Uterus (tissue), 4 donors: ENCODE measurements at places on chromosomes 4 and X. TPM values are rescaled to one million over a fixed set of nuclear protein-coding genes. Genes with fewer than 3 reads are reported as not detected.
A peak's percentile ranks its signal among the peaks of the same experiment; 100 is the strongest.

DNA sequence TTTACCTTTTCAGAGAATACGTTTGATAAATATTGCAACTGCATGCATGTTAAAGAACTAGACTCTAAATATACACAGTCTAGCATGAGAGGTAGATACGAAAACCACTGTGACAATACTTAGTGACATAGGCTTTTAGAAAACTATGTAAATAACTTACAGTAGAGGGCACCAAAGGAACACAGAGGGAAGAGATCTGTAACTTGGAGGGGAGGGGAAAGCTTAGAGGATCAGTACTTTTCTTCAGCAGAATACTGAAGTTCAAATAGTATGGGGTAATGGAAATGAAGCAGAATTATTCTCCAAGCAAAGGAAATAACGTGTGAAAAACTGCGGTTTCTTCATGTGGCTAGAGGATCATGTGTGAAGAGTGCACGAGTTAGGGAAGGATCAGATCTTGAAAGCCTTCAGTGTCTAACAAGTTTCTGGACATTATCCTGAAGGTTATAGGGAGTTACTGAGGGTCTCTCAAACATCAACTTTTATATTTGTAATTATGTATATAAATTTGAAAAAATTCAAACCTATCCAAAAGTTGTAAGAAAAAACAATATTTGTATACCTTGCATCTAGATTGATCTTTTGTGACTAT is 264.3 kb downstream of the NPFFR2 start:
- DNase-seq, result no peak

GRCh38 chr4:24896056-24896455 is 16.8 kb downstream of the CCDC149 start:
- DNase-seq, result no peak

- DNase-seq, result no peak
These were observed 12.7 kb upstream of the ABLIM2 start for GRCh38 chr4:8171266-8171665.

DNA sequence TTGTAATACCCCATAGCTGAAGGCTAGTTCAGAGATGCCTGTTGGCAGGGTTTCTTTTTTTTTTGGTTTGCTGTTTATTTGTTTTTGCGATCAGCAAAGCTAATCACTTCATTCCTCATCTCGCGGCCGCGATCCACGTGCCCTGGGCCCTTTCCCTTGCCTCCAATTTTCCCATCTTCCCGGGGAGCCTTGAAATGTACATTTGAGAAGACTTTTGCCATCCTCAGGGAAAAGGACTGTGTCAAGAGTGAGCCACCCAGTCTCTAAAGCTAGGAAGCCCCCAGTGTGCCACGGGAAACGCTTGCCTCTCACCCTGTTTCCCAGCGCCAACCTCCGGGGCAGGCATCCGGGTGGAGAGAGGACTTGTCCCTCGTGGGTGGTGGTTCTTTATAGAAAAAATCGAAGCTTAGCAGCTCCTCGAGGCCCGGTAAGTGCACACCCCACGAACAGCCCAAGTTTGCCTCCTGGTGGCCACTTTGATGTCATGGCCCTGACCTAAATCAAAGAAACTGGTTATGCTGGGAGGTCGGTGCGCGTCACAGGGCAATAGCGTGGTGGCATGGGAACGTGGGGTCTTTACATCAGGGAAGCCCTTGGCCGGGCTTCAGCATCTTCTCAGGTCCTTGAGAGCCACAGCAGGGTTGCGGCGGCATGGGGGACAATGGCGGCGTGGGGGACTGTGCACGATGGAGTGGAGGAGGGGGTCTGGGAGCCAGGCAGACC is 42.0 kb downstream of the MAP7D3 start:
- peak; percentile 63 for DNase-seq

DNA sequence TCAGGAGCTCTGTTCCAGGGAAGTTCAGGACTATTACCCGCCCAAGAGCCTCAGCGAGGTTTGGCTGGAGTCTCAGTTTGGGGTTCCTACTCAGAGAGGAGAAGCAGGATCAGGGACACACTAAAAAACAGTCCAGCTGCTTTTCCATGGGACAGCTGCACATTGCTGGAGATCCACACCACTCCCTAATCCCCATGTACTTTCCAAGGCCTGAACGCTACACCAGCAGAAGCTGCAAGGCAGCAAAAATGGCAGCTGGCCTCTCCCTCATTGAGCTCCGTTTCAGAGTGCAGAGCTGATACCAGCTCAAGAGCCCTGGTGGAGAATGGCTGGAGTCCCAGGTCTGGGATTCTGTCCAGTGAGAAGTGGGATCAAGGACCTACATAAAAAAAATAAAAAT is 551.2 kb upstream of the PABPC5 start:
- no peak for DNase-seq

DNA sequence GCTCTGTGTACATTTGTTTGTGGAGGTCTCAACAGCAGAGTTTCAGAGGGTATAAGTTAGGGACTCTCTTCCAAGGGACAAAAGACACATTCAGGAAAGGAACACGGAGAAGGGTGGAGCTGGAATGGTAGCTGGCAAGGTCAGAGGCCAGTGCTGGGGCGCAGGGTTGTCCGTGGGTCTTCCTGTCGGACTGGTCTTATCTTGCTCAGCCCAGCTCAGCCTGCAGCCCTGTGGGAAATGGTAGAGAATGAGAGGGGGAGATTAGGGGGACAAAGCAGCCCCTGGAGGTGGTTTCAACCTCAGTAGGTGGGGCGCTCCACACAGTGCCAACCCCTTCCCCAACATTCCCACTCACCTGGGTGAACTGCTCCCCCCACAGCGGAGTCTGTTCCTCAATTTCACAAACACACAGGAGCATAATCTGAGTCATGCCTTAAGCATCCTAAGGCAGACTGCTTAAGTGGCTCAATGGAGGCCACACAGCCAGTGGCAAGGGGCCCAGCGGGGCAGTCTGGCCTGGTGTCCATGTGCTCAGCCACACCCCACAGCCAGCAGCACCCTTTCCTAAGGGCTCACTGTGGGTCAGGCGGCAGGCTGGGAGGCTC is 6.9 kb upstream of the HDAC6 start:
- DNase-seq, result no peak

GRCh38 chrX:123175366-123176122 is 8.5 kb upstream of the GRIA3 start:
- no peak for DNase-seq

DNA sequence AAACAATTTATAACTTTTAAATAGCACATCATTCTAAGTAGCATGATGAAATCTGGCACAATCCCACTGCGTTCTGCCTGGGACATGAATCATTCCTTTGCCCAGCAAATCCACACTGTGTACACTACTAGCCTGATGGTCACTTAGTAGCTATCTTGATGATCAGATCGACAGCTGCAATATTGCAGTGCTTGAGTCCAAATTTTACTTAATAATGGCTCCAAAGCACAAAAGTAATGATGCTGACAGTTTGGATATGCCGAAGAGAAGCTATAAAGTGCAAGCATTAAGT is 86.6 kb upstream of the NPNT start:
- DNase-seq, result no peak

GRCh38 chr4:158192439-158193158 is 17.7 kb upstream of the TMEM144 start:
- DNase-seq, result no peak

- DNase-seq, result no peak
These were observed 2.9 kb upstream of the HAND2 start for GRCh38 chr4:173532725-173533511.

DNA sequence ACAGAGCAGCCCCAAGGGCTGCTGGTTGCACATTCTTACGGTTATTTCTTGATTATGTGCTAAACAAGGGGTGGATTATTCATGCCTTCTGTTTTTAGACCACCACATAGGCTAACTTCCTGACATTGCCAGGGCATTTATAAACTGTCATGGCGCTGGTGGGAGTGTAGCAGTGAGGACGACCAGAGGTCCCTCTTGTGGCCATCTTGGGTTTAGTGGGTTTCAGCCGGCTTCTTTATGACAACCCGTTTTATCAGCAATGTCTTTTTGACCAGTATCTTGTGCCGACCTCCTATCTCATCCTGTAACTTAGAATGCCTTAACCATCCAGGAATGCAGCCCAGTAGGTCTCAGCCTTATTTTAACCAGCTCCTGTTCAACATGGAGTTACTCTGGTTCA is 212.4 kb upstream of the GRID2 start:
- no peak for DNase-seq

- DNase-seq, result no peak
These were observed 88.3 kb downstream of the NRK start for GRCh38 chrX:105910563-105911105.

DNA sequence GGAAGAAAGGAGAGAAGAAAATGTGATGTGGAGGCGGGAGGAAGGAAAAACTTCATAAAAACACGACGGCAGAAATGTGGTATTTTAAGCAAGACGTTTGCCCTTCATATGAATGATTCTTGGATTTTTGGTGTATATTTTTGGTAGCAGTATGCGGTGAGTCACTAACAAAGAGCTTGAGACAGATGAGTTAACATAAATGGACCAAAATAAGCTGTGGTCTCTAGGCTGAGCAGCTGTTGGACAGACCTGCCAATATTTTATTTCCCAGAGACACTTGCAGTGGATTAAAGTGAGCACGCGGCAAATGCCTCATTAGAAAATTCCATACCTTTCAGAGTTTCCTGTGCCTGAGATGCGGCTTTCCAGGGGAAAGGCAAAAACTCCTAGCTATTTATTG is 43.1 kb upstream of the RPS6KA3 start:
- DNase-seq, result no peak

DNA sequence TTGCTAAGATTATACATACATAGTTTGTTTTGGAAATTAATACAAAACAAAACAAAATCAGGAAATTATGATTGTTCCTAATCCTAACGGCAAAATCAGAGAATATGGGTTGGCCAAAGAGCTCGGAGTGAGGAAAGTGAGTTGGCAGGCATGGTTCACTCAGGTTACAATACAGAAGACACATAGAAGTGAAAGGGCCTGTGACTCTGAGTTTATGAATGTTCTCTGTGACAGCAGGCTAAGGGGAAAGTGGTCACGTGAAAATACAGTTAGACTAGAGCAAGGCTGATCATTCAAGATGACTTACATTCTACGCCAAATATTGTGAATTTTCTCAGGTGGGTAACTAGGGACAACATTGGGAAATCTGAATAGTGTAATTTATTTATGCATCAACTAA is 1001.3 kb downstream of the CCSER1 start:
- no peak for DNase-seq

DNA sequence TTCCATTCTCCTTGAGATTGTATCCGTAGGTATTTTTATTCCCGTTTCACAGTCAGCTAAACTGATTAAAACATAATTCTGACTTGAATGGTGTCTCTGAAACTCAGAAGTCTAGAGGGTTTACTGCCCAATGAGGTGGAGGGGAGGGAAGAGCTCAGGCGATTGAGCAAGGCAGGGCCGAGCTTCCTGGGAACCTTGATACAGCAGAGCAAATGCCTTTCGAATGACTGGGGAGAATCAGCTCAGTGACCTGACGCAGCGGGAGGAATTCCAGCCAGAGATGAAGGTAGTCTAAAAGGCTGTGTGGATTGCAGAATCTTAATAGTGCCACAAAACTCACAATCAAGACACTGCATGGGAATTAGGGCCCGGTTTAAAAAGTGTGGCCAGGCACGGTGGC is 233.6 kb downstream of the EVC2 start:
- no peak for DNase-seq

GRCh38 chr4:165079476-165079875 is 25.8 kb downstream of the TRIM75 start:
- no peak for DNase-seq

GRCh38 chrX:19377799-19378198 is 34.1 kb downstream of the PDHA1 start:
- no peak for DNase-seq

DNA sequence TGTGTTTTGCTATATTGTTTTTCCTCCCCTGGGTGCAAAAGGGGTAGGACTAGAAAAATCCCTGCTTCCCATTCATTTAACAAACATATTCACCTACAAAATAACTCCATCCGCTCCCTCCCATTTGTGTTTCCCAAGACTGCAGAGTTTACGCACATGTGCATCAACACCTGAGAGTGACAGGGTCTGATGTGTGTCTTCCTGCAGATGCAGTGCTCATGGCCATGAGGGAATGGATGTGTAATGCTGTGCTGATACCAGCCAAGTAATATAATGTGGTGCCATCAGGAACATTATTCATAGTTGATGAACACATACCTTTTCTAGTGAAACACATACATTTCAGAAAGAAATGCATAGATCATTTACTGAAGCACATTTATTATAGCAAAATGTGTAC is 83.2 kb downstream of the CXXC4 start:
- no peak for DNase-seq

- DNase-seq, result no peak
These were observed 14.0 kb upstream of the MSANTD1 start for GRCh38 chr4:3235030-3235345.

- DNase-seq, result no peak
These were observed 81.9 kb downstream of the HCCS start for GRCh38 chrX:11193035-11193469.

DNA sequence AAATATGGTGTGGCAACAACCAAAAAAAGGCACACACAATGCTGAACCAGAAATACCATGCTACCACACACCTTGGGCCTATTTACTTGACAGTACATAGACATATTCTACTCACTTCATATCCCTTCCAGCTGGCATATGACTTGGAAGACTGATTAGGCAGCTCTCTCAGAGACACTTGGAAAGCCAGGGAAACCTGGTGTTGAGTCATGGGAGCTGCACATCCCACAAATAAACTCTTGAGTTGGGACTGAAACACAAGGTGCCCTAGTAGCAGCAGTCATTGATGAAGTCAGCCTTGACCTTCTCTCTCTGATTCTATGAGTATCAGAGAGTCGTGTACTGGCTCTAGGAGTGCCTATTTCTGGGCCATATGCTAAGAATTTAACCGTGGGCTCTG is 776.6 kb upstream of the LCORL start:
- no peak for DNase-seq

DNA sequence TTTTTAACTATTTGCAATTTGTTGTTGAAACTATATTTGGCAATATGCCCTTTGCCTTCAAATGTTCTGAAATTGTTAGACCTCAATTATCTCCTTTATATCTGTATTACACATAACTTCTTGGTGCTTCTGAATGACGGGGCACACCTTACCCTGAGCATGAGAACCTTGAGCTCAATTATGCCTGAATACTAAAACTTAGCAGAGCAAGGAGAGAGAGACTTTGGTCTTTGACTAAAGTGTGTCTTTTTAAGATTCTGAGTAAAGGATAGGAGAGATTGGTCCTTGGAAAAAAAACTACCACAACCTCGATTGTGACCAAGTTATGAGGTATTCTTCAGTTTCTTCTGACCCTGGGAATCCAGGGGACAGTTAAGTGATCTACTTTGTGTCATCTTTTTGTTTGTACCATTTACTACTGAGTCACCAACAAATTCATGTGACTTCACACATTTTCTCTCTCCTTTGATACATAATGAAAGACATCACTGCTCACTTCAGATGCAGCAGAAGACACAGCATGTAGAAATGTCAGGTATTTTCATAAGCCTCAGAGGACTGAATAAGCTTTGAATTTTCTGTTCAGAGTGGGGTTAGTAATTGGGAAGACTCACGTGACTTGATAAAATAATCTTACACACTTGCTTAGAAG is 51.4 kb downstream of the PTTG2 start:
- no peak for DNase-seq

Gene LRAT
- total RNA-seq, result not detected

Gene STK32B
- 4.6 TPM for total RNA-seq

Gene EPGN
- total RNA-seq, result not detected

Gene CXCL13
- total RNA-seq, result 1.1 TPM

Gene NALF2
- not detected for total RNA-seq

Gene GPC3
- 172 TPM for total RNA-seq

Gene SSX2B
- not detected for total RNA-seq

Gene KCNIP4
- not detected for total RNA-seq

Gene TMEM31
- 0.85 TPM for total RNA-seq

Gene NRK
- total RNA-seq, result 30.2 TPM

Gene SMIM10L2A
- 2.8 TPM for total RNA-seq
